ENCODE measurements at places on chromosomes 3 and 15.

- no peak for DNase-seq
Measured at GRCh38 chr15:39345176-39345575, 235.7 kb upstream of the THBS1 start.

DNA sequence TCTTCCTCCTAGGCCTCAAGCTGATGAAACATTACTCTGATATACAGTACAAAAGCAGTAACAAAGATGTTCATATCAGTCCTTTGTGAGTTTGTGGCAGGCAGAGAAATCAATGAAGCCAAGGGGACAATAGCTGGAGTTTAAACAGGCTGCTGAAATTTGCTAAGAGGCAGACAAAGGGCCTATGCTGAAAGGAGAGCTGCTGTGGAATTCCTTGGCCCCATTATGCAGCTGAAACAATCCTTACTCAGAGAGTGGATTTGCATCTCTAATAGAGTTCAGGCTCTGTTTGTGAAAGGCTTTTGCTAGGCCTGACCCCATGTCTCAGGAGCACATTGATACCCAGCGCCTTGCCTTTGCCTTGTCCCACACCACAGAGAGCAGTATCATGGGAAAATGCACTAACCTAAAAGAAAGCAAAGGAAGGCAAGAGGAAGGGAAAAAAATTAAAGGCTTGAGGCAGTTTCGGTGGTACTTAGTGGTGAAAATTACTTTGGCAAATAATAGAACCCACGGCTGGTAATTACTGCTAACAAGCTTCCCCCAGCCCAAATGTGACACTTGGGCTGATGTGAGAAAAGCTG lies 195.0 kb upstream of the EPHA3 start:
- DNase-seq = no peak

DNA sequence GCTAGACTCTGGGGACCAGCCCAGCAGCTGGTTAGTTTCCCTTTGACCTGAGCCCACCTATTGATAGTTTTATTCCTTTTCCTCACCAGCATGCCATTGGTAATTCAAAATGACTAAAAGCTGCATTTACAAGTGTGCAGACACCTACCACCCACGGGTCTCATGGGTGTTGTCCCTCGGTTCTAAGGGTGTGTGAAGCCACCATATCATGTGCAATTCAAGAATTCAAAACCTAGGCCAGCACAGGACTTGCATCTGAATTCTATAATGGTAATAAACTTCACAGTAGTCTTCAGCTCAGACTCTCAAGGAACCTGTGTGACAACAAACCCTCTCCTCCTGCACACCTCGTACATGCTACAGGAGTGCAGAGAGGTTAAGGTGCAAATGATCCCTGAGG lies 55.3 kb downstream of the NTRK3 start:
- no peak for DNase-seq

- no peak for DNase-seq
Measured at GRCh38 chr15:76065245-76065644, 5.5 kb downstream of the TMEM266 start.

DNA sequence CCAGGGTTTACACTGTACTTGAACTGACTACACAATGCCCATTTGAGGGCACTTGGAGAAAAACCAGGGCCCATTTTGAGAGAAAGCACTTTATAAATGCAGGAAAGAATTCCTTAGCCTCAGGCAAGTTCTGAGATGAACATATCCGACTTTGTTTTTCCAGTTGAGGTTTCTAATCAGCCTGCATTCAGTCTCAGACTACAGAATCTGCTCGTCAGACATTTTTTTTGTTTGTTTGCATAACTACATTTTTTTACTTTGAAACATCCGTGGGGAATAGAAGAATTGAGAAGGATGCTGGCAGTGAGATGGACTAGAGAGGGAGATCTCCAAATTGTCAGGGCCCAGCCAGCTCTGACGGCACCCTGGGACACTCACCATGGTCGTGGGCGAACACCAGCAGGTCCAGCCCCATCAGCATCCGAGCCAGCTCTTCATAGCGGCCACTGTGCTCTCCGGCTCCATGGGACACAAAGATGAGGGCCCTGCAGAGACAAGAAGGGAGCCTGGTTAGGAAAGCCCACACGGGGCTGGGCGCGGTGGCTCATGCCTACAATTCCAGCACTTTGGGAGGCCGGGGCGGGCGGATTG lies 40.8 kb downstream of the MGLL start:
- no peak for DNase-seq

DNA sequence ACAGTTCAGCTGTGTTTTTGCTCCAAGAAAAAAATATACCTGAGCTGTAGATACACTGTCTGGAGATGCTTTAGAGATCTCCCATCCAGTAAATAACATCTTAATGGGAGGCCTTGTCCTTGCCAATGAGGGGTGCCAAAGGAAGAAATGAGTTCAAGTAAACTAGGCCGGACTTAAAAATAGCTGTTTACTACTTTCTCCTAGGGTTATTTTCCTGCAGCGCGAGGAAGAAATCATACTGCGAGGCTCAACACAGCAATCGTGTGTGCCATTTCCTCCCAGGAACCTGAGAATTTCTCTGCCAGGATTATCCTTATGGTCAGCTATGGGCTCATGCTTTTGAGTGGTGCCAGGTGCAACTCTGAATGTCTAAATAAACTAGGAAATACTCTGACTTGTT lies 71.9 kb downstream of the CMTM8 start:
- DNase-seq = no peak

GRCh38 chr15:40428185-40428584 lies 12.6 kb upstream of the BAHD1 start:
- no peak for DNase-seq

DNA sequence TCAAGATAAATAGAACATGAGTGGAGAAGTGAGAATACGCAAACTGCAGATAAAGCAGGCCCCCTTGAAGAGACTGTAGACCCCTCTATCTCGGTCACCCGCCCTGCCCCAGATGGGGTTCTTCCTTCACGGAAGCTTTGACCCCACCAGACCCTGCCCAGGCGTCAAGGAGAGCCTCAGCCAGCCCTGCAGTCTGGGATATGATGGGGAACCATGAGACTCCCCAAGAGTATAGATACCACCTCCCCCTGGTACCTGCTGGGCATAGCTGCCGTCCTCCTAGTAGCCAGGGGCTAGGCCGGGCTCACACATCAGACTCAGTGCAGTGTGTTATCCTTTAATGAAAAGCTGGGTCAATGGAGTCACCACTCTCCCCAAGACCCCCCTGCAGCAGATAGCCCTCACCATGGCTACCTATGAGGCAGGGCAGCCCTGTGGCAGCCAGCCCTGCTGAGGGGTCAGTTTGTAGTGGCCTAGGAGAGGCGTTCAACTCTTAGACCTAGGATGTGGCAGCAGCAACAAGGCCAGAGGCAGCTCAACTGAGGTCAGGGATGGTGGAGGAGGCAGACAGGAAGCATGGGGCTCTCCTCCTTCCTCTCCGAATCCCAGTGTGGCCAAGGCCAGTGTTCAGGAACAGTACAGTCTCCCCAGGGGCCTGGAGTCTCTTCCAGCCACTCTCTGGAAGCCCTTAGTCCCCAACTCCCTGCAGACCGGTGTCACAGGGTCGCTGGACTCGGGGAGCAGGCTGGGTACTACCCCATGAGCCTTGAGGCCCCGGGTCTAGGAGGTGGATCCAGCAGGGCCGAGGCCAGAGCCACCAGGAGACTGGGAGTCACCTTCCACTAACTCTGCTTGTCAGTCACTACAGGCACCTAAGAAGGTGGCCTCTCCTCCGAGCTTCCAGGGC lies 26.1 kb downstream of the PLXNB1 start:
- no peak for DNase-seq

Measured in epithelial cell of prostate (primary cell).